ENCODE measurements at places on chromosomes 2 and 18.

GRCh38 chr2:205646680-205647079 lies 35.6 kb upstream of the NRP2 start:
- DNase-seq, result no peak

DNA sequence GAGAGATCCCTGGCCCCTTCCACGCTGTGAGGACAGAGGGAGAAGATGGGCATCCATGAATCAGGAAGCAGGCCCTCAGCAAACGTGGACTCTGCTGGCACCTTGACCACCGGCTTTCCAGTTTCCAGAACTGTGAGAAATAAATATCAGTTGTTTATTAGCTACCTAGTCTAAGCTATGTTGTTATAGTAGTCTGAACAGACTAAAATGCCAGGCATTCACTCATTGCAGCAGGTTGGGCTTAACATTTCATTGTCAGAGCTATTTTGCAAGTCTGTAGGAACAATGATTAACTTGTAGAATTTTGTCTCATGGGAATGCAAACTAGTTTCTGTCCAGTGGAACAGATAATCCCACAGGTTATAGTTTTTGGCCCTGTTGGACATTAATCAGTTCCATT lies 24.8 kb upstream of the TBC1D8 start:
- DNase-seq, result no peak

DNA sequence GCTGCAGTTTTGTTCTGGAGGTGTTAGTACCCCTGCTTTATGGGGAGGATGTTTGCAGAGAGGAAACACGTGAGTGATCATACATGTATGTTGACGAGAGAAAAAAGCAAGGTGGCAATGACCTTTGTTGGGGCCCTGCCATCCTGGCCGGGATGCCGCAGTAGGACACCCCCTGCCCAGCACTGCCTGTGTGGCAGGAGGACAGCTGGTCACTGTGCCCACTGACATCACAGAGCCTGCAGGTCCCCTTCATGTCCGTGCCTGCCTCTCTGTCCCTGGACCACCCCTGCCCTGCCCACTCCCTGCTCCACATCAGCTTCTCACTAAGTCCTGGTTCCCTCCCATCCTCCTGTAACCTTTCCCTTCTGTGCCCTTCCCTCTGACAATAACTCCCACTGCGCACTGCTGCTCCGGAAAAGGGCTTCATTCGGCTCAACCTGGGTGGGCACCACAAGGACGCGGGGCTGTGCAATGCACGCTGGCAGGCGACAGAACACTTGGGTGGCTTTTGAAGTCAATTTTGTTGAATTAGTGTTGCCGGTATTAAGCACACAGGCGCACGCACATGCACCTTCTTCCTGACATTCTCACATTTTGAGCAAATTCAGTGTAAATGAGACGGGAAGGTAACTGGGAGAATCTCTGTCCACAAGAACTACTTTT lies 51.5 kb upstream of the TWIST2 start:
- DNase-seq, result no peak

GRCh38 chr18:45588376-45589355 lies 26.6 kb upstream of the SLC14A2 start:
- DNase-seq, result no peak

DNA sequence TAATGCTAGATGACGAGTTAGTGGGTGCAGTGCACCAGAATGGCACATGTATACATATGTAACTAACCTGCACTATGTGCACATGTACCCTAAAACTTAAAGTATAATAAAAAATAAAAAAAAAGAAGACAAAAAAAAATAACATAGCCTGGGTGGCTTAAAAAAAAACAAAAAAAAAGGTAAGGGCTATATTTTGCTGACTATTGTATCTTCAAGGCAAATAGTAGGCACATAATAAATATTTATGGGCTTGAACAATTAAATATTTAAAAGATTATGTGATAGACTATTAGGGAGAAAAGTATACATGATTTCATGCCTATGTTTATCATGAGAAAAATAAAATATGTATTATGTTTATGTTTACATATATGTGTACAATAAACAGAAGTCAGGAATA lies 99.4 kb downstream of the CCDC148 start:
- no peak for DNase-seq

DNA sequence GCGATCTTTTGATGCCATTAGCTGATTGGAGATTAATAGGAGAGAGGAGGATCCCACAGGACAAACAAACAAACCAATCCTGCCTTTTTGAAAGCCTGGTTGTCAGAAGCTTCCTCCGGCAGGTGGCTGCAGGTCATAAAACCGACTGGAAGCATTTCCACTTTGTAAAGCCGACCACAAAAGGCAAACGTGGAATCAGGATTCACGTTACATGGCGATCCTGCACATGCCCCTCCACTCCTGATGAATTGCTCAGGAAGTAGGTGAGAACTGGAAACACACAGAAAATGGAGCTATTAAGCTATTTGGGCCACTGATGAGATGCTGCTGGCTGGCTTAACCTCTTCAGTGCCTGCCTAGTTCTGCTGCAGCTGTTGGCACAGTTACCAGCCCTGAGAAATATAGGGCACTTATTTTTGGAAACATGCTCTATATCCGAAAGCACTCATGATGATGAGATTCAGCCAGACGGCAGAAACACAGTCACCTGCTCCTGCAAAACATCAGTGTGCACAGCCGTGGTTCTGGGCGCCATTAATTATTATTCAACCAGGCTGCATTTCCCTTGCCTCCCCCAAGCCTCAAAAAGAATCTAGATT lies 110.3 kb upstream of the ST6GAL2 start:
- DNase-seq, result peak; percentile 38

- DNase-seq, result no peak
Observed at GRCh38 chr18:2082676-2083075, 488.6 kb downstream of the METTL4 start.
